ENCODE measurements at places on chromosomes 3 and 15.

- DNase-seq, result no peak
Measured at GRCh38 chr15:33419701-33420100, 108.9 kb downstream of the RYR3 start.

GRCh38 chr15:100348578-100348977 lies 6.8 kb upstream of the ADAMTS17 start:
- no peak for DNase-seq

DNA sequence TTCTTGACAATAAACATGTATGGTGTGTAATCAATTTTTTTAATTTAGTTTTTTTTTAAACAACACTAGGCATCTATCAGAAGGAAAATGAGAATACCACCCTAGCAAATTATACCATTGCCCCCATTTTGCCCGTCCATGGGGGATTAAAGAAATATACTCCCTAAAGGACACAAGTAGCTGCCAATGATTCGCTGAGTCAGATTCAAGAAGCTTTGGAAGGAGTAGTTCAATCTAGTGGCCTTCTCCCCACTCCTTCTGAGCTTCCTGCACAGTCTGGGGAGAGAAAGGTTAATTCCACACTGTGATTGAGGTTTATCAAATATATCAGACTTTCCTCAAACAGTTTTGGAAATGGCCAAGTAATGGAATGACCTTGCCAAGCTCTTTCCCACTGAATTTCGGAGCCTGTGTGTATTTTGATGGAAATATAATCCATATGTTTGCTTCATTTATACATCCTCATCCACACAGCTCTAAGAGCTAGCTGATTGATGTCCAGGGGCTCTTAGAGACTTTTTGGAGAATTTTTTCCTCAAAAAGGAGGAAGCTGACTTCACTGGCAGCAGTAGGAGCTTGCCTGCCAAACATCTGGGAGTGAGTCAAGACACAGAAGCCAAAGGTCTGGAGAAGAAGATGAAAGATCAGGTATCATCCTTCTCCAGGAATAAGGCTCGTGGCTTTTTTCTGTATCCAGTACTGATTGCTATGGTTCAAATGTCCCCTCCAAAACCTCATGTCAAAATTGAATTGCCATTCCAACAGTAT lies 478.5 kb upstream of the PROK2 start:
- DNase-seq, result no peak

DNA sequence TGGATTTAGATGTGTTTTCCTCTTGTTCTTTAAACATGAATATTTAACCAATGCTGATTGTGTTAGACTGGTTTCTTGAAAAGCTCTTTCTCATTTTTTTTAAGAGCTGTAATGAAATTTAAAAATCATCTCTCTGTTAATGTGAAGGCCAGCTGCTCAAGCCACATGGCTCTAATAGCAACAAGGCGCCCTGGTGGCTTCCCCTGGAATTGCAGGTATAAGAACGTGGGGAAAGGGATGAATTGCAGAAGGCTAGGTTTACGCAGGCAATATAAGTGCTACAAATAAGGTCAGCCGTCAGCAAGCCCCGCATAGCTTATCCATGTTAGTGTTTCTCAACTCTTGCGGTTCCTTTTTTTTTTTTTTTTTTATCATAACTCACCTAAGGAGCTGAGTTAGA lies 108.5 kb downstream of the SAMMSON start:
- no peak for DNase-seq

DNA sequence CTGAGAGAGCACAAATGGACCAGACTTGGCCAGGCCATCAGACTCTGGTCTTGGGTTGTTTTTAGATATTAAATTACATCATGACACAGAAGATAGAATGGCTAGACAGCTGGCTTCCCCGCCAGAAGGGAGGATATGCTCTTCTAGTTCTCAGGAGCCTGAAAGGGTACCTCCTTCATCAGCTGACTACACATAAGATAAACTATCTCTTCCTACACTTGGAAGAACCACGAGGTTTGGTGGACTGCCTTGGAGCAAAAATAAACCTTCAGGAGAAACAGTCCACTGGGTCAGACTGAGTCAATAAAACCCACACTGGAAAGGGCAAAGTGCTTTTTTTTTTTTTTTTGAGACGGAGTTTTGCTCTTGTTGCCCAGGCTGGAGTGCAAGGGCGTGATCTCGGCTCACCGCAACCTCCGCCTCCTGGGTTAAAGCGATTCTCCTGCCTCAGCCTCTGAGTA lies 26.3 kb upstream of the DYNC1LI1 start:
- no peak for DNase-seq

GRCh38 chr3:49611719-49612118 lies 57.4 kb downstream of the BSN start:
- no peak for DNase-seq

DNA sequence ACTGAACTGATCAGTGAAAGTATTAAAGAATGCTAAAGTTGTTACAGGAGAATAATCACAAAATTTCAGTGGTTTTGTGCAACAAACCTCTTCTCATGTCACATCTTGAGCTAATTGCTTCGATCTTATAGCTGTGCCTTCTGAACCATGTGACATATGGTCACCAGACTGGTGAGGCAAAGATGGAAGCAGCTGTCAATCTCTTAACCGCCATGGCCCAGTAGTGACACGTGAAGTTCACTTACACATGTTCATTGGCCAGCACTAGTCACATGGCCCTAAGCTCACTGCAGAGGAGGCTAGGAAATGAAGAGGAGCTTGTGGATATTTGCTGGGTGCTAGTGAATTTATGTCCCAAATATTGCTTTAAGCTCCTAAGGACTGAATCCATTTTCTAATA lies 32.5 kb downstream of the BOC start:
- DNase-seq, result no peak
